ENCODE measurements at places on chromosomes 6 and 20. TPM values are rescaled to one million over a fixed set of nuclear protein-coding genes. Genes with fewer than 3 reads are reported as not detected.

DNA sequence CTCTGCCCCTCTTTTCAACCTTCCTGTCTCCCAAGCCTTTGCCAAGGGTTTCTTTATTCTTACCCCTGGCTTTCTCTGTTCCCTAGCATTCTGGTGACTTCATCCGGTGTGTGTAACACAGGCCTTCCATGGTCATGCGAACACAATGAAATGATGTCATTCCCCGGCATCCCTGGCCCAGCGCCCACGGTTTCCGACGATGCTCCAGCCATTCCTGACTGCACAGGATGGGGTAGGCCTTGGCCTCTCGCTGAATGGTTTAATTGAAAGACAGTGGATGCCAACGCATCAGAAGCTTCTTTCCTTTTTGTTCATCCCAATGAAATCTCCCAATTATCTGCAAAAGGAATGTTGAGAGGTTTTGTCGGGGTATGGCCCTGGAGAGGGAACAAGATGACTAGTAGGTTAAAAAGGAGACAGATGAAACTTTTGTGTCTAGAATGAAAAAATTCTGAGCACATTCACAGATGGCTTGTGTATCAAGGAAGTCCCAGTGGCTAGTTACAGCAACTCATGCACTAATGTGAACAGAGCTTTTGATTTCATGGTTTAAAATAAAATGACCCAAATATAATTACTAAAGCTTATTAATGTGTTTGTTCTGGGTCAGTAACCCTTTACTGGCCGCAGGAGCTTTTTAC lies 655.0 kb downstream of the QKI start:
- peaks cover 11% of the 10 kb centered on the region for H3K4me1 ChIP-seq
- H3K27ac ChIP-seq = peak overlapping the region; percentile 70
- no peaks in the 10 kb centered on the region for H3K27me3 ChIP-seq
- no peak overlapping the region for H3K4me3 ChIP-seq
- H3K36me3 ChIP-seq = no peaks in the 10 kb centered on the region

The ZC2HC1B gene
- not detected for total RNA-seq

The TRIM26 gene
- 22.6 TPM for total RNA-seq

DNA sequence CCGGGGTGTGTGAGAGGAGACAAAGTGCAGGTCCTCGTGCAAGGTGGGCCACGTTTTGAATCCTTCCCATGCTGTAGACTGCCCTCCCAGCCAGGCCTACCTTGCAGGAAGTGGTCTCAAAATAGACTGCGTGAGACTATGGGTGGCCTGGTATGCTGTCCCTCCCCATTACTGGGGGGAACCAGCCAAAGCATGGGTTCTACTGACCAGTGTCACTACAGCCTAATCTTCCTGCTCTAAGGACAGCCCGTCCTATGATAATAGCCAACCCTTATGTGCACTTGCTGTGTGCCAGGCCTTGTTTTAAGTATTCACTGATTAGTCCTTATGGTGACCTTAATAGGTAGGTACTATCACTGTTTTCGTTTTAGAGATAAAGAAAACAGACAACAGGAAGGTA lies 38.0 kb downstream of the FOXP4 start:
- H3K27ac ChIP-seq = no peak overlapping the region
- no peak for DNase-seq
- peaks cover 37% of the 10 kb centered on the region for H3K4me1 ChIP-seq
- no peak overlapping the region for H3K4me3 ChIP-seq

The RBBP8NL gene
- total RNA-seq = not detected

The LY6G5B gene
- 5.6 TPM for total RNA-seq

The MRPL14 gene
- 41.2 TPM for total RNA-seq

- H3K27me3 ChIP-seq = no peaks in the 10 kb centered on the region
- no peak overlapping the region for H3K27ac ChIP-seq
- H3K4me3 ChIP-seq = no peak overlapping the region
- peaks cover 29% of the 10 kb centered on the region for H3K36me3 ChIP-seq
- peaks cover 15% of the 10 kb centered on the region for H3K4me1 ChIP-seq
- DNase-seq = no peak
Observed at GRCh38 chr20:36521526-36521925, 19.8 kb upstream of the MYL9 start.

- H3K4me1 ChIP-seq = no peaks in the 10 kb centered on the region
- H3K27ac ChIP-seq = no peak overlapping the region
- H3K36me3 ChIP-seq = no peaks in the 10 kb centered on the region
- H3K27me3 ChIP-seq = no peaks in the 10 kb centered on the region
Observed at GRCh38 chr6:97292671-97293070, 9.7 kb upstream of the MMS22L start.

DNA sequence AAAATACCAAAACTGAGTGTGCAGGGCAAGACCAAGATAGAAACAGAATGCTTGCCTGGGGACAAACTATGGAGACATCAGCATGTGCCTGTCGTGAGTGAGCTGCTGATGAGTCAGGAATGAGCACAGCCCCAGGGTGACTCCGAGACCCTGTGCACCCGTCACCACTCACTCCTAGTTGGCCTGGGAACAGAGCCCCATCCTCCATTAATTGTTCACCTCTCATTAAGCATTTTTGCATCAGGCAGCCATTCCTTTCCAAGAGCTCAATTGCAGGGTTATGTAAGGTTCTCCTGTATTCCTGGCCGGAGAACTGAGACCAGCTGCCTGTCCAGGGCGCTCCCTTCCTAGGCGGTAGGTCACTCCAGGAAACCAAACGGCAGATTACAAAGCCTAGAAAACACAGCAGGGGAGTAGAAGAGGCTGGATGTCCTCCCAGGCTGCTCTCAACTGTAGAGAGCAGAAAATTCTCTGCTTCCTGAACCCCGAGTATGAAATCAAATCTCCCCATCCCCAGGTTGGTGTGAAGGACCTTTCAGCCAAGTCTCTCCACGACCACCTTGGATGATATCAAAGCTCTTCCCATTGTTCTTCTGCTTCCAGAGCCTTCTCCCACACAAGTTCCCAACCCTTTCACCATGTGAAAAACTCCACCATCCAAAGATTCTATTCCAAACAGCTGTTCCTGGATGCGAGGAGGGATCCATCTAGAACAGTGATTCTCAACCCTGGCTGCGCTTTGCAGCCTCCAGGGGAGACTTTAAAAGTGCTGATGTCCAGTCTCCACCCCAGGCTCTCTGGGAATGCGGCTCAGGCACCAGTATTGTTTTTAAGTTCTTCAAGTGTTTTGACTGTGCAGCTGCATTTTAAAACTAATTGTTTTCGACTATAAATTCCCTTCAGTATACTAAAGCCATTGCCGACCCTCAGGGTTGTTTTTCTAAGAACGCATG lies 532.6 kb upstream of the JARID2 start:
- no peaks in the 10 kb centered on the region for H3K27me3 ChIP-seq
- peak; percentile 29 for DNase-seq
- peak overlapping the region; percentile 76 for H3K27ac ChIP-seq
- H3K4me3 ChIP-seq = no peak overlapping the region
- no peaks in the 10 kb centered on the region for H3K36me3 ChIP-seq

- no peaks in the 10 kb centered on the region for H3K36me3 ChIP-seq
- H3K27ac ChIP-seq = no peak within 1 kb of the TSS
- peaks cover 23% of the 10 kb centered on the region for H3K4me1 ChIP-seq
- DNase-seq = no peak
- peak within 1 kb of the TSS; percentile 31 for H3K4me3 ChIP-seq
Observed at GRCh38 chr20:62219992-62220665, at the start of gene HRH3. Gene HRH3 (minus strand): TSS chr20:62220278. CDS start chr20:62219970, 308 bp downstream.

Measured in heart right ventricle (tissue), 16 donors.